H7 (cell line): ENCODE measurements at places on chromosomes 6 and 20.

DNA sequence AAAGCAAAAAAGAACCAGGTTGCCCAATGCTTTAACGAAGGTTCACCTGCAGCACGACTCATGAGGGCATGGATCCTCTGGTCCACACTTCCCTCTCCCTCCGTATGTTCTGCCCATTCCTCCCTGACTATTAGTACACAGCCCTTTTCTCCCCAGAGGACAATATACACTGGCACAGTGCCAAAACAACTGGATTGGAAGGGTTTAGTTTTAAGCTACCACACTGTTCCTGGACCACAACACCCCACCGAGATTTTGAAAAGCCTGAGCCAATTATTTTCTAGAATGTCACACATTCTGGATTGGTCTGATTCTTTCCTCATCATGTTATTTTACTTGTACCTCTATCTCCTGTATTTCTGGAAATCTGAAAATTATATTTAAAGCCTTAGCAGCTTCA lies 2.9 kb upstream of the AKAP7 start:
- no peak for DNase-seq

DNA sequence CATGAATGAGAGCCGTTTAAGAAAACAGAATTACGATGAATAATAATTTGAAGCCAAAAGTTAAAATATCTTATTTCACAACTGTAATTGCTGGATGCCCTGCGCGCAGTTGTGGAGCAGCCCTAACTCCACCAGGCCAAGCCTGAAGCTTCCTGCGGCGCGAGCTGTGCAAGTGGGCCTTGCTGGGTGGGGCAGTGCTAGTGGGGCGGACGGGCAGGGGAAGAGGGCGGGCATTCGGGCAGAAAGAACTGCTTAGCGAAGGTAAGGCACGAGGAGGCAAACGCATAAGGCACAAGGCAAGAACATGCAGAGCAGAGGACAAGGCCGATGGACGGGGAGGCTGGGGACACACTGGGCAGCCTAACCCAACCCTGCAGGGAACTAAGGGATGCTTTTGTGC lies 2.3 kb downstream of the HLA-DQB2 start:
- peak; percentile 22 for DNase-seq

DNA sequence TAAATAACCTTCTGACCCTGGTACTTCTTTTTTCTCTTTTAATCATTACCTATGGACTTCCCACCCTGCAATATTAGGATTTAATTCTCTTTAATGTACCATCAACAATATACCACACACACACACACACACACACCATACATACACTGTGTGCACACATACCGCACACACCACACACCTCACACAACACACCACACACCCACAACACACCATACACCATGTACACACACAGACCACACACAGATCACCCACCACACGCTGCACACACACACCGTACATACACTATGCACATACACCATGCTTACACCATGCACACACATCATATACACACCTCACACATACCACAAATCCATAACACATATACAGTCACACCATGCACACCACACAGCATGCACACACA lies 57.4 kb upstream of the MAP3K4 start:
- no peak for DNase-seq

GRCh38 chr6:106997392-106998158 lies 23.0 kb upstream of the CD24 start:
- peak; percentile 88 for DNase-seq

- no peak for DNase-seq
Measured at GRCh38 chr6:18493382-18493891, 106.3 kb downstream of the RNF144B start.

DNA sequence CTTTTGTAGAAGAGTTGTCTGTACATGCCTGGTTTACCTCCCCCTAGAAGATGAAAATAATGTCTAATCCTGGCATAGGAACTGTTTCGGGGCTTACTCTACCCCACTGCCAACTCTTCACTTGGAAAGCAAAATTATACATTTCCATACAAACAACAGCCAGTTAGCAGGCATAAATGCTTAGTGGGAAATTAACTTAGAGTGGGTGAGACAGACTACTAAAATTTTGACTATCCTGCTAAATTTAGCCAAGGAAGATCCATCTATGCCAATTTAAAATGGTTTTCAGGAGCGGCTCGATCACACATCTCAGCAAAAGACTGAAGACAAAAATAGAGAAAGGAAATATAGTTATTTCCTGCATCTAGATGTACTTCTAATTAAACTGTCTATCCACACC lies 221.2 kb downstream of the TPBG start:
- DNase-seq, result no peak

DNA sequence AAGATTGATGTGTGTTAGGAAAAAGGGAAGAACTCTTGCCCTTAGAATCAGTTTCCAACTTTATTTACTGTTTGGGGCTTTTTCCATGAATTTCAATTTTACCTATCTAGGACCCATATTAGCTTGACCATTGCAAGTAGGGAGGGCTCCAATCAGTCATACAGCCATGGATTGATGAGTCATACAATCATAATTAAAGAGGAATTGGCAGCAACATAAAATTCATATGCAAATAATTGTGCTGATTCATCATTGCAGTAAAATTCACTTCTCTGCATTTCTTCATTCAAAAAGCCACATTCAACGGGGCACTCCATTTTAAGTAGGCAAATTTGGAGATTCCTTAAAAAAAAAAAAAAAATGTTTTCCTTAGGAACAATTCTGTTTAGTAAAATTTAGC lies 1016.4 kb downstream of the KIF16B start:
- DNase-seq, result no peak

GRCh38 chr20:8808202-8808535 lies 260.7 kb upstream of the PLCB4 start:
- no peak for DNase-seq
